NCI-H2081 (cell line): ENCODE measurements at places on chromosomes 2 and 18.

GRCh38 chr2:12716032-12716281 is 779 bp upstream of the TRIB2 start:
- DNase-seq: peak; percentile 81

DNA sequence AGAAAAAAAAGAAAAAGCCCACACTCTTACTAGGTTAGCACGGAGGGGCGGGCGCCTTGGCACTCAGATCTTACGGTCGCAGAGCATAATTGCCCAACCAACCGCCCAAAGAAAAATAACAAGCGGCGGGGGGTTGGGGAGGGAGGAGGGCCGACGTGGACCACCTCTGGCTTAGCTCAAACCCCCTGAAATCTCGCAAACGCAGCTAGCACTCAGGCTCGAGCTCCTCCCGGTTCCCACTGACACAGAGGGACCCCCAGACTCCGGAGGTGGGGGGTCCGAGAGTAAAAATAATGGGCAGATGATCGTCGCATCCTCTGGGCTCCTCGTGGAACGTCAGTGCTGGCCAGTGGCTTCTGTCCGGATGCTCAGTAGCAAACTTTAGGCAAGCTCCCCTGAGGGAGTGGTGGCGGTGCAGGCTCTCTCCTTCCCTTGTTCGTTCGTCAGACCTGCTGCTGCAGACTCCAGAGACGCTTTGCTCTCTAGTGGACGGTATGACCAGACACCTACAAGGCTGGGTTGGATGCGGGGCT is 12.0 kb downstream of the CATIP start:
- no peak for DNase-seq

GRCh38 chr2:128399256-128399655 is 80.6 kb upstream of the HS6ST1 start:
- DNase-seq: no peak

DNA sequence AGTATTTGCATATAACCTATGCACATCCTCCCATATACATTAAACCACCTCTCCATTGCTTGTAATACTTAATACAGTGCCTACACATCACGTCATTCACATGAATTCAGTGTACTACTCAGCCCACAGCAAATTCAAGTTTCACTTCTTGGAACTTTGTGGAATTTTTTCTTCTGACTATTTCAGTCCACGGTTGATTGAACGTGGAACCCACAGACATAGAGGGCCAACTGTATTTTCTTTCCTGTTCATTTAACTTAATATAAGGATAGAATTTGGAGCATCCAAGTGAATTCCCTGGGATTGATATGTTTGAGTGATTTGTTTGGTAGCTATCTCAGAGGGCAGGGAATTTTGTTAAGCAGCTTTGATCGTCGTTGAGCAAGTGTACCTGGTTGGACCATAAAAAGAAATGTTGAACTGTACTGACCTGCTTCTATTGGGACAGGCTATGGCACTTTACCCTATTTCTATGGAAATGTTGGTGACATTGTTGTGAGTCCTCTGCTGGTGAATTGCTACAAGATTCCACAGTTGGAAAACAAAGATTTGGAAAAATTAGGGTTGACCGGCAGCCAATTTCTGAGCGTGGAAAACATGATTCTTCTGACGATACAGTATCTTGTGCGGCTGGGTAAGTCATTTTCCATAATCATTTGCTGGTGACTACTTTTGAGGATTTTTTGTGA is 156.6 kb downstream of the ESCO1 start:
- DNase-seq: no peak
